ENCODE measurements at places on chromosomes 5 and 9.

DNA sequence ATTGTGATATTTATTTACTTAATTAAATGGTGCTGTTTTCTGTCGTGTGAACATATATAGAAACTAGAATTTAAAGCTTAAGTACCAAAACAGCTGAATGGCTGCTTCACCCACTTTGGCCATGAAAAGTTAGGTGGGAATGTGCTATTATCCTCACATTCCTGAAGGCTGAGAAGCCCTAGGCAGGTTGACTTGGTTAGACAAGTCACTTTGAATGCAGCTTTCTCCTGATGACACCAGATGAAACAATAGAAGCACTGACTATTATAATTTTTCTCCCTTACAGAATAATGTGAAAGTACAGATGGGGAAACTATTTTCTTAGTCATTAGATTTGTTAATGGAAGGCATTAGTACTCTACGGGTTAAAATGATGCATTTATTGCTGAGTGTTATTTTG lies 65.1 kb upstream of the C5orf46 start:
- DNase-seq: no peak

- no peak for DNase-seq
Measured at GRCh38 chr9:124286292-124286931, 28.7 kb downstream of the NEK6 start.

- no peak for DNase-seq
Measured at GRCh38 chr5:168006456-168007130, 284.9 kb upstream of the WWC1 start.

- DNase-seq: peak; percentile 98
Measured at GRCh38 chr5:150357326-150358260, at the start of gene TCOF1. Gene TCOF1, plus strand, starts transcription at chr5:150357697. Its CDS starts 50 bp downstream, at chr5:150357747.

- no peak for DNase-seq
Measured at GRCh38 chr5:98977723-98978122, 48.9 kb upstream of the CHD1 start.

DNA sequence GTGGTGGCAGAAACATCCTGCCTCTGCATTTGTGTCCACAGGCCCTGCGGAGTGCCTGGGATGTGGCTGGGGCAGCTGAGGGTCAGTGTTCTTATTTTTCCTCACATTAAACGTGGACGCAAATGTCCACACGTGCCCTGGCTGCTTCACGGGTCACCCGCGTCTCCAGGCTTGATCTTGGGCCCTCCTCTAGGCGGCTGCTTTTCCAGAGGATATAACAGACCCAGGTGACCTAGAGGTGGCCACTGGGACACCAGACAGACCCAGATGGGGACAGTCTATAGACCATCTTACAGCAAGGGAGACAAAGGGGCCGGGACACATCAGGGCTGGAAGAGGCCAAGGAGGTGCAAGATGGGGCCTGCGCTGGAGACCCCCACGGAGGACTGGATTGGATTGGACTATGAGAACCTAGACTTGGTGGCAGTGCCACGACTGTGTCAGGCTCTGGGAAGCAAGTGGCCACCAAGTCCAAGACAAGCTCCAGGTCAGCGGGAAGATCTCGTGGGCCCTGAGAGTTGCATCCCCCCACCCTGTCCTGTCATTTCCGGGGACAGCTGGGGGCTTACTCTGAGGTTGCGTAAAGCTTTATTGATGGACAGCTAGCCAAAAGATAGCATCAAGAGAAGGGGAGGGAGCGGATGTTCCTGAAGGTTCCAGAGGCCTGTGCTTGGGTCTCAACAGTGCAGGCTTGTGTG lies 6.9 kb downstream of the WNK2 start:
- DNase-seq: no peak

- no peak for DNase-seq
Measured at GRCh38 chr9:113589407-113589806, 125.9 kb downstream of the RGS3 start.

DNA sequence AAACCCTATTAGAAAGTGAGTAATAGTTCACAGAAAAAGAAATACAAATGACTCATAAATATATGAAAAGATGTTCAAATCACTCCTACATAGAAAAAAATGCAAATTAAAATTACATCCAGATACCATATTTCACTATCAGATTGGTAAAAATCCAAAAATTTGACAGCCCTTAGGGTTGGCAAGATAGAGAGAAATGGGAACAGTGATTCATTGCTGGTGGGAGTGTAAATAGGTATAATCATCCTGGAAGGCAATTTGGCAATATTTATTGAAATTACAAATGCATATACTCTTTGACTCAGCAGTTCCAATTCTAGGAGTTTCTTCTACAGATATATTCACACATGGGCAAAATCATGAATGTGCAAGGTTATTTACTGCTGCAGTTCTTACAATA lies 273.5 kb downstream of the NR2F1-AS1 start:
- DNase-seq: no peak

DNA sequence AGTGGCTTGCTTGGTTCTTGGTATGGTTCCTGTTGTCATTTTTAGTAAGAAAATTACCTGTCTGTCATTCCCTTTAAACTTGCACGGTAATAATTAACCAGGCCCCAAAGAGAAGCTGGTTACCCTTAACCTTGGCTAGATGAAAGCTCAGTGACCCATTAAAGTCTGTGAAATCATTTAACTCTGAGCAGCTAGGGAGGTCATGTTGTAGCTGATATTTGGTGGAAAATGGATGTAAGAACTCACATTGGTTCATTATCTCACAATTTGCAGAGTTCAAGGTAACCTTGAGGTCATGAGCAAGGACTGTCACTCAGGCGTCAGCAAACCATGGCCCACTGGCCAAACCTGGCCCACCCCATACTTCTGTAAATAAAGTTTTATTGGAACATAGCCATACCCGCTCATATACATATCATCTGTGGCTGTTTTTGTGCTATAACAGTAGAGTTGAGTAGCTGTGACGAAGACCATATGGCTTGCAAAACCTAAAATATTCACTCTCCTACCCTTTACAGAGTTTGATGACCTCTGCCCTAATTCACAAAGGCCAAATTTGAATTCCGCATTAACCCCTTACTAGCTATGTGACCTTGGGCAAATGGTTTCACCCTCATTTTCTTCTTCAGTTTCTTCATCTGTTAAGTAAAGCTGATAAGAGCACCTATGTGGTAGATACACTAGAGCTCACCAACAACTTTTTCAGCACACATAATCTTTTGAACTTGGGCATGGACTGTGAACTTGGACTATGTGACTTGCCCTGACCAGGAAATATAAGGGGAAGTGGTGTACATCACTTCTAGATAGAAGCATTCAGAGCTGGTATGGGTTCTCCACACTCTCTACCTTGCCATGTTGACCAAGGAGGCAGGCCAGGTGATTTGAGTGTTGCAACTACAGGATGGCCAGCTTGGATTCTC lies 61.5 kb upstream of the CPEB4 start:
- DNase-seq: no peak

GRCh38 chr9:114941376-114941775 lies 11.0 kb upstream of the TNFSF8 start:
- no peak for DNase-seq

DNA sequence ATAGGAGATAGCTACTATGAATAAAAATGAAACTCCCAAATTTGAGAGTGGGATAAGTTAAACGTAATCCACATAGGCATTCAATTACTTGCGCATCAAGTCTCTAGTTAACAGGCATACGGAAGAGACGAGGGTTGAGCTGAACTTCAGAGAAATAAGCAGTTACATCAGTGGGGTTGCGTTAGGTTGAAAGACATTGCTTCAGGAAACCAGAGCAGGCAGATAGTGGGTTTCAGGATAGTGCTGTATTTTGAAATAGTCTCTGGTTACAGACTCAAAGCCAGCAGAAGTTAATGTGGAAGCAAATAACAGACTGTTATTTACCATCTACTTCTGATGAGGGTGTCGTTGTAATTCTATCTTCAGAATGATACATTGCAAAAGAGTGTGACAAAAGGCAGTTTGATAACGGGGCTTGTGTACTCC lies 533.4 kb downstream of the PDE4D start:
- no peak for DNase-seq

DNA sequence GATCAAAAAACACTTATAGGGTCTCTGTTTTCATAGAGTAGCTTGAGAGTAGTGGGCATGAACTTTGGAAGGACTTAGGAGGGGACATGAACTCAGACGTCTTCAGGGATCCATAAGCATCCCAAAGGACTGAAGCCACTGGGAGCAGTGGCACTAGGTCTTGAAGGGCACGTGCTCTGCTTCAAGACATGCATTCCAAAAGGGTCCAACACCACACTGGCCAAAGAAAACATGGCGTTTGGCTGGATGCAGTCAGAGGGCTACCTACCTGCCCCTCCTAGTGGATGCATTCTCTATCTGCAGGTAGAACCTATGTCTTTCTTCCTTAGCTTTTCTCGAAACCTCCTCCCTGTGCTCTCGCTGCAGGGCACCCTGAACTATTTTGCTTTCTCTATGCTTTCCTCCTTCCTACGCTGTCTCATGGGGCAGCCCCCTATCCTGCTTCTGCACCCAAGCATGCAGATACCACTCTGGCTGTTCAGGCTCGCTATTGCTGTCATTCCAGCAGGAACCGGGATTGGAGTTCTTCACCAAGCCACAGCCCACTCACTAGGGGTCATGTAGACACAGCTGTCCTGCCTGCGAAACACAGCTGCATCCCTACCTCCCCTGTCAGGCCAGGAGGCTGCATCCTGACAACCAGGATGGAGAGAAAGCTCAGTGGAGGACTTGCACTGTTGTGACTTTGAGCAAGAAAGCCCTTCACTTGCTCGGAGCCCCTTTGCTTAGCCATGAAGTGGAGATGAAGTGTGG lies 11.9 kb downstream of the FAM240B start:
- DNase-seq: no peak

GRCh38 chr5:138657360-138657759 lies 82.2 kb upstream of the HSPA9 start:
- DNase-seq: no peak

DNA sequence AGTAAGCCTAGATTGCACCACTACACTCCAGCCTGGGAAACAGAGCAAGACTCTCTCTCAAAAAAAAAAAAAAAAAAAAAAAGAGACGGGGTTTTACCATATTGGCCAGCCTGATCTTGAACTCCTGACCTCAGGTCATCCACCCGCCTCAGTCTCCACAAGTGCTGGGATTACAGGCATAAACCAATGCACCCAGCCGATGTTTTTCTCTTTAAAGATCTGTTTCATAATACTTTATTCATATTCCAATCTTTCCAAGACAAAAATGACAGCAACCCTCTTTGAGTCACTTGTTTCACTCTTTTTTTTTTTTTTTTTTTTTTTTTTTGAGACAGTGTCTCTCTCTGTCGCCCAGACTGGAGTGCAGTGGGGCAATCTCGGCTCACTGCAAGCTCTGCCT lies 13.6 kb upstream of the LMNB1 start:
- DNase-seq: no peak

DNA sequence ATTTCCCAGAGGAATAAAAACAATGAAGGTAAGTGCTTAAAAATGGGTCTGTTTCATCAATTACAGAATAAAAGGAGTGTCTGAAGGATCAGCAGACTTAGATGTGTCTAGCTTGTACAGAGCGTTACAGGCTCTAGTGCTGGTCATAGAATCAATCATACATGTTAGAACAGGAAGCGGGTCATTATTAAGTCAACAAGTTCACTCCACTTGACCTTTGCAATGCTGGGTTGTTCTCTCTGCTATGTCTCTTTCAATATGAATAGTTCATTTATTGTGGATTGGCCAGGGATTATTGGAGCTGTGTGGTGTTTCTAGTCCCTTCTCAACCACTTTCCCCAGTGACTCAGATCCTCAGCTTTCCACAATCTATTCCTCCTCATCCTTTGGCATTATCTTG lies 20.7 kb upstream of the EGFLAM start:
- DNase-seq: no peak

GRCh38 chr5:1245905-1246576 lies 20.9 kb downstream of the SLC6A18 start:
- DNase-seq: no peak

DNA sequence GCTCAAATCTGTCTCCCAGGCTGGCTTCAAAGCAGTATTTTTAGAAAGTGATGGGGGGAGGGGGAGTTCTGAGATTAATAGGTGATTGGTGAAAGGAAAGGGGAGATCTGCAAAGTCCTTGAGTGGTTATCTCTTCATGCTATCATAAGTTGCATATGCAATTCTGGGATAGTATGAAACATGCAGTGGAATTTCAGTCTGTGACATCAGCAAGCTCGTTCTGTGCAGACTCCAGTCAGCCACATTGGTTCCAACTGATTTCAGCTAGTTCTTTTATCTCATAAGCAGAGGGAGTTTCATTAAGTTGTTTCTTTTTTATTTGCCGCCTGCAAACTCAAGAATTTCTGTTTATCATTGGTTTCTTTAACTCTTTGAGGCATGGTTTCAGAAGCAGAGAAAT lies 180.5 kb upstream of the SH3GL2 start:
- DNase-seq: no peak

GRCh38 chr9:118091711-118092500 lies 387.7 kb downstream of the TLR4 start:
- no peak for DNase-seq

- no peak for DNase-seq
Measured at GRCh38 chr5:17249029-17249634, 31.7 kb downstream of the BASP1 start.

GRCh38 chr9:107636571-107637381 lies 147.2 kb upstream of the KLF4 start:
- no peak for DNase-seq

DNA sequence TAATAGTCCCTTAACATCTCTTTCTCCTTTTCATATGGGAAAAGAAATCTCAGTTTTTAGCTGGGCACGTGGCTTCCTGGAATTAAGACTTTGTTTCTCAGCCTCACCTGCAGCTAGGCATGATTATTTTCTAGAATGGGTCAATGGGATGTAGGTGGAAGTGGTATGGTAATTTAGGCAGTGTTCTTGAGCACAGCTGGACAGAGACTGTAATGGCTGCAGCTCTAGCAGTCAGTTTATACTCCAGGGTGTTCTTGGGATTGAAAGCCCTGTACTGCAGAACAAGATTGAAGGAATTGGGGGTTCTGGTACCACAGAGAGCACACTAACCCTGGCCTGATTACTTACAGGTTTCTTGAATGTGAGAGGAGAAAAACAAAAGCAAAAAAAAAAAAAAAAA lies 455.9 kb upstream of the ZNF608 start:
- DNase-seq: no peak

GRCh38 chr9:91640428-91640827 lies 216.8 kb upstream of the NFIL3 start:
- DNase-seq: no peak

- DNase-seq: no peak
Measured at GRCh38 chr9:132946211-132946610, 1.8 kb upstream of the TSC1 start.

DNA sequence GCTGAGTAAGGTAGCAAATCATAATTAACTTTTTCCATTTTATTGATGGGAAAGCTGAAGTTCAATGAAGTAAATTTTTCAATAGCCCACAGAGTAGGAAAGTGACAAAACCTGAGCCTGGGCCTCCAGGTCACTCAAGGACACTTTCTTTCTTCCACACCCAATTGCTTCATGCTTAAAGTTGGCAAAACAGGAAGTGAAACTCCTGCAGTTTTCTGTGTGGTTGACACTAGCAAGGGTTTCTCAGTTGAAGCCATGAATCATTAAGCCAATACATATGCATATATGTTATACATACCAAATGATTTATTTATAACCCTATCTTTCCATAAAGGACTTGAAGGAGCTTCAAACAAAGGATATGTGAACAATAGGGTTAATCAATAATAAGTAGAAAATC lies 13.9 kb downstream of the TLR4 start:
- no peak for DNase-seq

GRCh38 chr9:72203205-72203803 lies 54.1 kb downstream of the GDA start:
- no peak for DNase-seq

GRCh38 chr5:141208478-141208877 lies at the start of gene PCDHB12:
Gene PCDHB12, plus strand, starts transcription at chr5:141208719. Its CDS starts 189 bp downstream, at chr5:141208908.
- DNase-seq: no peak

Measured in ecto neural progenitor cell (in vitro differentiated cells).